ENCODE measurements at places on chromosomes 3 and 15.

GRCh38 chr15:88949734-88950400, 36.7 kb upstream of the MFGE8 start:
- no peak for DNase-seq

DNA sequence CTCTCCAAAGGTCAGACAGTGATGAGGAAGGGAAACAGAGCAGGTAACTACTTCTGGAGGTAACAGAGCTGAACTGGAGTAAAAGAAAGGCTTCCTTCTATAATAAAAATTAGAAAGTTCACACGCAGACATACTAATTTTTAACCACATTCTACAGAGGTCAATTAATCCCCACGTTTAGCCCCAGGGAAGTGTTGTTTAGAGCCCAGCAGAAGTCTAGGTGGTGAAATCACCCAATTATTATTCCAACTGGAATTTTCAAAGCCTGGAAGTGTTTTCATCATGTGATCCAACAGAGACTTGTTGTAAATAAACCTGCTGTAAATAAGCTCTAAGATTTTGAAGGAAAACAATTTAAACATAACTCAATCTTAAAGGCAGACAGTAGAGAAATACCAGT, 6.8 kb downstream of the ALDH1A2 start:
- DNase-seq = no peak

DNA sequence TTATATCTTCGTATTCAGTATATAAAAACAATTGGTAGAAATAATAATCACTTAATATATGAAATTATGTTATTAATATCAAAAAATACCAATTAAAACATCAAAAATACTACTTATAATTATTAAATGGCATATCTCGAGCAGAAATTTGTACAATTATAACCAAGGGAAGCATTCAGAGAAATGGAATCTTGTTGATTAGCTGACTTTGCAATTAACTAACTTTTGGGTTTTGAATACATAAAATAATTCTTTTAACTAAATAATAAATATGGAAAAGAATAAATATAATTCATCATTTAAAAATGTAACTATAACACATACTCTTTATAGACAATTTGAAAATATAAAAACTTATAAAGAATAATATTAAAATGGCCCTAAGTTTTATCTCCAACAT, 160.2 kb upstream of the LRRN1 start:
- no peak for DNase-seq

DNA sequence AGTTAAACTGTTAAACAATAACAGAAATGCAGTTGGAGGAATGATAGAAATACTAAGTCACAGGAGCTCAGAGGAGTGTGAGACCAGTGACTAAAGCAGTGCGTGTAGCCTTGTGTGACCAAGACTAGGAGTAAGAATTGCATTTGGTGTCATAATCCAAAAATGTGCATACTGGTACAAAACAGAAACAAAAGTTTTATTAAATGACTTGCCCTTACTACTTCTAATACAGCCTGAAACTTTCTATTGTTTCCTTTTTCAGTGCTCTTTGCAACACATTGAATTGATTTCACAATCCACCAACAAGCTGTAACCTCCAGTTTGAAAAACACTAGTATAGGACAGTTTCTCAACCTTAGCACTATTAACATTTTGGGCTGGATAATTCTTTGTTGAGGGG, 17.1 kb downstream of the SNX1 start:
- no peak for DNase-seq

GRCh38 chr3:10521772-10522441, 16.5 kb upstream of the ATP2B2 start:
- DNase-seq = no peak

DNA sequence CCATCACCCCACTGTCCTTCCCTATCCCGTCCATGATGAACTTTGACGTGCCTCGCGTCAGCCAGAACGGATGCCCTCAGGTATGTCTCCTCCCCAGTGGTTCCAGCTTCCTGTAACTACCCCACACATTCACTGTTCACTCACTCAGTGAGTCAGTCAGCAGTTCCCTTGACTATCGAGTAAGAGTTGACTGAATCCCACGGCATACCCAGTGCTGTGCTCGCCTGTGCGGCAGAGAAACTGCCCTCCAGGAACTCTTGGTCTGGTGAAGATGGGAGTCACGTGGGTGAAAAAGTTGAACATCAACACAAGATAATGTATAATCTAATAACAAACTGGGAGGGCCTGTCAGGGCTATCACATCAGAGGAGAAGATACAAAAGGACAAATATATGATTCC, 36.7 kb downstream of the CCDC33 start:
- DNase-seq = no peak

DNA sequence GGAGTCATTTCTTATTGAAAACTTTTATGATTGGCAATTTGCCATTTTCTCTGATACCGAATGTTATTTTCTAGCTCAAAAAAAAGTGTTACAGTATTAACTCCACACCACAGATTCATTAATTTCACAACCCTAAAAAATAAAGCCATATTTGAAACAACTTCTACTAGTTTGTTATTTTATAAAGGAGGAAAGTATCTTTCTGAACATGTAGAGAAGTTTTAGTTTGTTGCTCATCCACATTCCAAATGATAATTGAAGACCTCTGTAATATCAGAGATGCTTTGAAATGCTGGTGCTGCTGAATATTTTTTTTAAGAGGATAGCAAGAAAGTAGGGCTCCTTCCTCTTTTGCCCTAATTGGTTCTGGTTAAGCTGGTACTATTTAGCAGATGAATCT, 1.9 kb downstream of the VGLL3 start:
- DNase-seq = no peak

DNA sequence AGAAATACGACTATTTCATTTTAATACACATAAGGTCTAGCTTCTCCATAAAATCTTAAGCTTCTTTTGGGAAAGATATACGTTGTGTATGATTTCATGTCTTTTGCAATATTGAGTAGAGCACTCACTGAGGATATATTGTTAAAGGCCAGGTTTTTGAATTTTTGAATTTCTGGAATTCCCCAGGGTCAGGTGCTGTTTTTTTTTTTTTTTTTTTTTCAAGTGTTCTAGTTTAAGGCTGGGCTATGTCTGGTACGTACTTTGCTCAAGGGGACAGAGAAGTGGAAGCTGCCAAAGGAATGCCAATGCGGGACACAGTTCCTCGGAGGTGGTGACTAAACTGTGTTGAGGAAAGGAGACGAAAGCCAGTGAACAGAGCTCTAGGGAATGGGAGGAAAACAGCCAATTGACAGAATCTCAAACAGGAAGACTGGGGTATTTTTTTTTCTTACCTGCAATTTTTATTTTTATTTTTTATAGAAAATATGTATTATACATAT, 510.5 kb upstream of the CBLB start:
- no peak for DNase-seq

DNA sequence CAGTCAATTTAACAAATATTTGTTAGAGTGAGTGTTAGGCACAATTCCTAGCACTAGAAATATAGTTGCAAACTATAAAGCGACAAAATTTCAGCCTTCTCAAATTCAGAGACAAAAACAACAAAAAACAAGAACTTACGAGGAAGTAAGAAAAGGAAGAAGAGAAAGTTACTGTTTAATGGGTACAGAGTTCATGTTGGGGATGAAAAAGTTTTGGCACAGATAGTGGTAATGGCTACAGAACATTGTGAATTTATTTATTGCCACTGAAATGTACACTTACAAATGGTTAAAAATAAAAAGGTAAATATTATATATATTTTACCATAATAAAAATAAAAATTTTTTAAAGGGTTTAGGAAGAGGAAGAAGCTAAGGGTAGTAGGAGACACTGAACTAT, 21.3 kb downstream of the CCDC14 start:
- DNase-seq = no peak
